ENCODE measurements at places on chromosomes 6 and 20.
A peak's percentile ranks its signal among the peaks of the same experiment; 100 is the strongest.

- no peak for DNase-seq
These were observed 33.3 kb downstream of the ZC3H12D start for GRCh38 chr6:149451376-149452036.

GRCh38 chr6:160882791-160883279 is 108.7 kb upstream of the MAP3K4 start:
- peak; percentile 18 for DNase-seq

DNA sequence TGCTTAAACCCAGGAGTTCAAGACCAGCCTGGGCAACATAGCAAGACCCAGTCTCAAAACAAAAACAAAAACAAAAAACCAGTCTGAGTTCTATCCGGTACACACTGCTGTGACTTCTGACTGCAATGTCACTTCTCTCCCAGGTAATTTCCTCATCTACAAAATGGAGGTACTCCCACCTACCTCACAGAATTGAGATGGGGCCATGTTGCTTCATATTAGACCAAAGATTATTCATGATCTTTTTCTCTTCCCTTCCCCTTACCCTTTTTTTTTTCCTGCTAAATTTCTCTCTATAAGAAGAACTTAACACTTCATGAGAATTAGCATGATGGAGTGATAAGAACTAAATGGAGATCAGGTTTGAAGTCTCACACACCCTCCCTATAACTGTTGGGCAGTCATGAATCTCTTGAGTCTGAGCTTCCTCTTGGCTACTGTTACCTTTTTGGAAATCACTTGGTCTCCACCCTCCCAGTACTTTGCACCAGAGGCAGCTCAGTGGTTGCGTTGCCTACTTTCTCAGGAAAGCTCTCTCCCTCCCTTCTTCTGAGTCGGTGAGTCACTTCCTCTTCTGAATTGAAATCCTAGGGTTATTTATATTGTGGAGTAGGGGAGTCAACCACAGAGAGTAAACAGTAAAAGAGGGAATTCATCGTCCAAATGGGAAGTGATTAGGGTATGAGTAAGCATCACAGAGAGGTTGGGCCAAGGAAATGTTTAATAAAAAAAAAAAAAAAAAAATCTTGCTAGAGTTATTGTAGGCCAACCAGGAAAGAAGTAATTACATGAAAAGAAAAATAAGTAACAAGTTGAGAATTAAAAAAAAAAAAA is 59.9 kb upstream of the MAP7 start:
- peak; percentile 12 for DNase-seq

GRCh38 chr6:104064876-104065275 is 794.8 kb downstream of the HACE1 start:
- DNase-seq, result peak; percentile 12

DNA sequence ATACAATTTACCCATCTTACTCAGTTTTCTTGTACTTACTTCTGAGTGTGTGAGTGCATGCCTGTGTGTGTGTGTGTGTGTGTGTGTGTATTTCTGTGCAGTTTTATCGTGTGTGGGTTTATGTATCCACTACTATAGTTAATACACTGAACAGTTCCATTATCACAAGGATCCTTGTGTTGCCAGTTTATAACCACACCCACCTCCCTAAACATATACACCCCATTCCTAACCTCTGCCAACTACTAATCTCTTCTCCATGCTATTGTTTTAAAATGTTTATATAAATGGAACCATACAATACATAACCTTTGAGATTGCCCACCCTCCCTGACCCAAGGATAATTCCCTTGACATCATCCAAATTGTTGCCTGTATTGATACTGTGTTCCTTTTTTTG is 18.7 kb downstream of the POFUT1 start:
- DNase-seq, result no peak

DNA sequence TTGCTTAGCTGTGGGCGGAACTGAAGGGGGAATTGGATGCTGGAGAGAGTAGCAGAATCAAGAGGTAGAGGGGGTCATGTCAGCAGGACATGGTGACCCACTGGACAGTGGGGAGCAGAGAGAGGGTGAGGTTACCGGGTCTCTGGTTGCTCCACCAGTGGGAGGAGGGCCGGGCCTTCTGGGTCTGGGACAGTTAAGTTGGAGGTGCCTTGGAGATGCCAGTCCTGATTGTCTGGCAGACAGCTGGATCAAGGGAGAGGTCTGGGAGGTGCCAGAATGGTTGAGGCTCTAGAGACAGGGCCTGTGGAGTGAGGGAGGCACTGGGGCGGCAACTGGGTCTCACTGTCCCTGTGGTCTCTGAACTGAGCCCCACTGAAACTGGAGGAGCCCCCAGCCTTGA is 24.6 kb downstream of the MANBAL start:
- DNase-seq, result no peak

DNA sequence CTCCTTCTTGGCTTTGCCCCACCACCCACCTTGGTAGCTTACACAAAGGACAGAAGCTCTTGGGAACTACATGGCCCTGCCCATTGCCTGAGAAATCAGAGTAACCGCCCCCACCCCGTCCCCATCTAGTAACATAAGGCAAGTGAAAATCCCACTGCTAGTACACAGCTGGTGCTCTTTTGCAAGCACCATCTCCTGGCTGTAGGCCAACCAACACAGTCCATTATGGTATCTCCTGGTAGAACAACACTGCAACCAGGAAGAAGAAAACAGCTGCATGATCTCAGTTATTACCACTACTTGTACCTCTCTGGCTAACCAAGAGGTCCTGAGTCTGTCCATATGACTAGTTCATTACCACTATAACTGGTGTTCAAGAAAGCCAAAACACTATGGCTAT is 841.1 kb upstream of the MANEA start:
- peak; percentile 22 for DNase-seq

- DNase-seq, result no peak
These were observed 9.2 kb upstream of the LY86 start for GRCh38 chr6:6579281-6579680.

Data from Ammon's horn (tissue), 1 donor.